ENCODE measurements at places on chromosomes 11 and 22.

DNA sequence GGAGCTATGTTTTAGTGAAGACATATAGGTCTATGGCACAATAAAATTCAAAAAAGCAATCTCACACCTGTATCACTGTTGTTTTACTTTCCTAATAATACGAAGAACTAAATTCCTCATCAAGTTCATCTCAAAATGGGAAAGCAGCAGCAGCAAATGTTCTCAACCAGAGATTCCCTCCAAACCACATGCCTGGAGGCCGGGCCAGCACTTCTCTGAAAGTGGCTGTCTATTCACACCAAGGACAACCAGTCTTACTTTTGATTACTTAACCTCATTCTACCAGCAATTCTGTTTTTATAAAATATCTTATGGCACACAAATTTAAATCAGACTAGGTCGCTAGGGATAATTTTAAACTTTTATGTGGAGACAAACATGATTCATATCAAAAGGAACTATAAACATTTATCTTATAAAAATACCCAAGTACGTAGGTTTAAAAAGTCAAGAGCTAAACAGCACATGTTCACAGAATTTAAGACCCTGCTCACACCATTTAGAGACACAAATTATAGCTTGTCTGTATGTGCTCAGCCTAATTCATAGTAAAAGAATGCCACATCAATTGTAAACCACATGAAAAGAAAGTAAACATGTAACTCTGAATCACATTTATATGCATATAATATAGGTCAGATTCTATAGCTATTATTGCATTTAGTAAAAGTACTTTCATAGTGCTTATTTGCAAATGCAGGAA, 46.1 kb downstream of the RRAS2 start:
- DNase-seq = no peak

- DNase-seq = no peak
Observed at GRCh38 chr22:20116376-20116950, 559 bp downstream of the RANBP1 start.

GRCh38 chr11:72618803-72619202, 55.4 kb downstream of the PDE2A start:
- no peak for DNase-seq

- DNase-seq = no peak
Observed at GRCh38 chr11:43269254-43269918, 42.4 kb upstream of the API5 start.

GRCh38 chr22:38327805-38328204, 10.6 kb upstream of the CSNK1E start:
- no peak for DNase-seq

DNA sequence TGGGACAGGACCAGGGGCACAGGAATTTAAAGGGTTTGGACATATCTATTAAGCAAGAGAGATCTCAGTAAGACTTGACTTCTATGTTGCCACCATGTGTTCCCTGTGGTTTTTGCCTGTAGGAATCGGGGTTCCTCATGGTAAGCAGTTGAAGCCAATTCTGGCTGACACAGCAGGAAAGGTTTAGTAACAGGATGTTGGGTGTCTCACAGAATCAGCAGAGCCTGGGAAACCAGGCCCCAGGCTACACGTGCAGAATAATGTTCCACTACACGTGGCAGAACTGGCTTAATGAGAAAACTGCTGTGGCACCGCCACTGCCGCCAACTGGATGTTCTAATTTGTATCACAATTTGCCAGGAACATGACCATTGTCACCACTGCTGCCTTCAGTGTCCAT, 264.6 kb upstream of the PLET1 start:
- DNase-seq = no peak

DNA sequence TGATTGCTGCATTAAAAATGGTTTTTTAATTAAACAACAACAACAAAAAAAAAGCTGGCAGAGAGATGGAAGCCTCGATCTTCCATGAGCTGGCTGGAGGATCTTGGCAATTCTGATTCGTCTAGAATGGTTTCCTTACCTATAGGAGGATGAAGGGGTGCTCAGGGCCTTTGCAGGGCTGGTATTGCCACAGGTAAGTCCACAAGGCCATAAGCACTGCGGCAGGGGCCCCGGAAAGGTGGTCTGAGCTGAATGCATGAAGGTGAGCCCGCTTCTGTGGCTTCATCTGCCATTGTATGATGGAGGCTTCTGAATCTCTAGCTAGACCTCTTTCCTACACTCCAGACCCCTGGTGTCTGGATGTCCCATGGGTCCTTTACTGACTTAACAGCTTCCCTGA, 101.5 kb downstream of the TSPAN18 start:
- DNase-seq = no peak

- no peak for DNase-seq
Observed at GRCh38 chr11:110679323-110679975, 32.8 kb downstream of the ARHGAP20 start.

- DNase-seq = no peak
Observed at GRCh38 chr11:117664897-117665296, 132.1 kb downstream of the DSCAML1 start.

DNA sequence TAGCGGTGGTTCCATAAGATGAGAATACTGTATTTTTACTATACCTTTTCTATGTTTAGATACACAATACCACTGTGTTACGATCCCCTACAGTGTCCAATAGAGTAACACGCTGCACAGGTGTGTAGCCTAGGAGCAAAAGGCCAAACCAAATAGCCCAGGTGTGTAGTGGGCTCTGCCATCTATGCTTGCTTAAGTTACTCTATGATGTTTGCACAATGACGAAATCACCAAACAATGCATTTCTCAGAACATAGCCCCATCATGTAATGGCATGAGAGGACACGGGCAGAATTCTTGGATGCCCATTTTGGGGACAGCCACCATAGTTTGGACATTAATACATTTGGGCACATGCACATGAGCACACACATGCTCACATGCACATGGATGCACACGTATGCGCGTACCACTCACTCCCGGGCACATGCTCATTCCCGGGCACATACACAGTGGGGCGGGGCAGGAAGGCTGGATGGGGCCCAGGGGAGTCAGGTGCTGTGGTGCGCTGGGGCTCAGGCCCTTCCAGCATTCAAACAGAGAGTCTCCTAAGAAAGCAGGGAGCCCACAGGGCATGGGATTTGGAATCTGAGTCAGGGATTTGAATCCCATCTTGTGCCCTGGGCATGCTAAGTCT, 51.1 kb downstream of the RTN4R start:
- no peak for DNase-seq

- no peak for DNase-seq
Observed at GRCh38 chr22:48832592-48832991, 995.1 kb downstream of the BRD1 start.
